ENCODE measurements at places on chromosomes 3 and 15.

DNA sequence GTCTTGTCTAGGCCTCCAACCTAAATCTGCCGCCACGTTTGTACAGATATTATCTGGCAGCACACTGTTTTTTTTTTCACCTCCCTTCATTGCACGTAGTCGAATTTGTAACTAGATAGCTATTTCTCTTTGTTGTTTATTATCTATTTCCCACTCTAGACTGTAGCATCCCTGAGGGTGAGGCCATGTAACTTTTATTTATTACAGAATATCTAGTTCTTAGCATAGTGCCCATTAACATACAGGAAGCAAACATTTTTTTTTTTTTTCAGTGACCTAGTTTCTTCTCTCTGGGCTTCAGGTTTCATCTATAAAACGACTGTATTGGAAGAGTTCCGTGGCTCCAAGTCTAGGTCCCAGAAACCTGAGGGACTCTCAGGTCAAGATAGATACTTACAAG lies 354.3 kb downstream of the FGF12 start:
- no peak for DNase-seq

DNA sequence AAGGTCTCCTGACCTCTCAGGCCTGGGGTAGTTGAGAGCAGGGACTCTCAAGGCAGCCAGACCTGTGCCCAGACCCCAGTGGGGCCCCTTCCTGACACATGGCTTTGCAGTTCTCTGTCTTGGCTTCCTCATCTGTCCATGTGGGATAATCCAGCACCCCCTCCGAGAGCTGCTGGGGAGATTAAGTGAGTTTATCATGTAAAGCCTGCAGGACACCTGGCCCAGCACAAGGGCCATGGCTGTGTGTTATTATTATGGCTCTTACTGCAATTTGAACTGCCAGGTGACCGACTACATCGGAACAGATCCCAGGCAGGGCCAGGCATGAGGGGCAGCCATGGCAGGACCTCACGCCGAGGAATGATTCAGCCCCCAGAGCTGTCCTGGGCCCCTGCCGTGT lies 12.6 kb downstream of the DUSP7 start:
- no peak for DNase-seq

GRCh38 chr3:11835028-11835639 lies 11.6 kb downstream of the TAMM41 start:
- no peak for DNase-seq

DNA sequence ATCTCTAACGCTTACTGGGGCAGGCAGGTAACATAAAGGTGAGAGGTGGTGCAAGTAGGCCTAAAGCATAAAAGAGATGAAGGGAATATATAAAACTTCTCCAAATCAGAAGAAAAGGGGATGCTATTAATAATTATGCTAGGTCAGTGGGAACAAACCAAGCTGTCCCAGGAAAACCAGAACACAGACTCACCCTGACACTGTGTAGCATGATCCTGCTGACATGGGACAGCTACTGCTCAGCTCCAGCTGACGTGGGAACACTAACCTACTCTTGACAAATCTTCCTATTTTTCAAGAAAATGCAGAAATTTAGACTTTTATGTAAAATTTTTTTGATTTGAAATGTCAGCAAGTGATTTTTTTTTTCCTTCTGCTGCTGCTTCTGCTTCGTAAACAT lies 203.5 kb downstream of the KCNMB2 start:
- no peak for DNase-seq

- DNase-seq: no peak
Observed at GRCh38 chr3:170496026-170496867, 77.6 kb downstream of the CLDN11 start.

DNA sequence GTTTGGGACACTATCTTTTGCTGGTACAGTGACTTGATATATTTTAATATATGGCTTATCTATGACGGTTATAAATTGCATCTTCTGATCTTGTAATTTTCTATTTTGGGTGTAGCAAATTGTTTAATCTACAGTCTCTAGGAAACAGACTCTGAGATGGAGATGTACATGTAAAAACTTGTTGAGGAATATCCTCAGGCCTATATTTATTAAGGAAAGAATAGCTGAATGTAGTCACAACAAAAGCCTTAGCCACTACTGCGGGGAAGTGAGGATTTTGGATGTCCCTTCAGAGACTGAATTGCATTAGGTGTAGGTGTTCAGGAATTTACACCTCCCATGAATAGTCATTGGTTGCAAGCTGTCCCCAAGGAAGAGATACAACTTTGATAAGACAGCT lies 13.8 kb upstream of the OR5K3 start:
- DNase-seq: no peak

DNA sequence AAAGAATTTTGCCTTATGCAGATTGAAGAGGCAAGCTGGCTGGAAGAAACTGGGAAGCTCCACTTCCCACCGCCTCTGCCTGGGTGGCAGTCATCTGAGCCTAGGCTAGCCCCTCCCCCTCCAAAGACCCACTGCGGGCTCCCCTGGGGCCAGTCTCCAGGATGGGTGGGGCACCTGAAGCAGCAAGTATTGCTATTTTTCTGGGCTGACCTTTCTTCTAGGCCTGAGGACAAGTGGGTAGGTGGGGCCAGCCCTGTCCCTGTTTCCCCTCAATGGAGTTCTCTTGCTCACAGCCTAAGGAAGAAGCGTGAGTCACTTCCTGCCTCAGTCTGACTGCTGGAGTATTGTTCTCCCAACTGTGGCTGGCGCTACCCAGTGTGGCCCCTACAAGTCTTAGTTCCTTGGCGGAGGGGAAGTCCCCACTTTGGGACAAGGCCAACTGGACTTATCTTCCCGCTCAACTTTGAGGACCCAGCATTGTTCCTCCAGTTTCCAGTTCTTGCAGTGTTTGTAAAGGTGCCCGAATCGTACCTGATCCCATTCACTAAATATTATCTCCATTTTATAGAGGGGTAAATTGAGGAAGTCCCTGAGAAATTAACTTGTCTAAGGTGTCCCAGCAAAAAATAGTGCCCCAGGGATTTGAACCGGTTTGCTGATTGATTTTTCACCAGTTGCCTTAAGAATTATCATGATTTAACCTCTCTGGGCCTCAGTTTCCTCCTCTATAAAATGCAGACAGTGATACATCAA lies 1.4 kb downstream of the FURIN start:
- peak; percentile 60 for DNase-seq

GRCh38 chr3:172749230-172749965 lies 1.1 kb upstream of the ECT2 start:
- DNase-seq: peak; percentile 7

DNA sequence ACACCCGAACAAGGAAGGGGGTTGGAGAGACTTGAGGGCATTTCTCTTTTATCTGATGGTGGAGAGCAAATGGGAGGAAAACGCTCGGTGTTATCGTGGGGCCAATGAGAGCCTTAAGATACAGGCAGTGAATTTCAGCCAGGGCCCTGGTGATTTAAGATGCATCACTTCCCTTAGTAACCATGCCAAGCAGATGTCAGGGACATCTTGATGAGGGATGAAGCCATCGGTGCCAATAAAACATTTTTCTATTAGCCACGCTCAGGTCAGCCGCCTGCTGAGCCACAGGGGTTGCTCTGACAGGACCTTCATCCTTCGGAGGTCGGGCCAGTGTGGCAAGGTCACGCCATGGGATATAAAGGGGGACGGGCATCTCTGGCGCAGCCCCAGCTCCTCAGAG lies 10.6 kb downstream of the IQSEC1 start:
- DNase-seq: no peak

DNA sequence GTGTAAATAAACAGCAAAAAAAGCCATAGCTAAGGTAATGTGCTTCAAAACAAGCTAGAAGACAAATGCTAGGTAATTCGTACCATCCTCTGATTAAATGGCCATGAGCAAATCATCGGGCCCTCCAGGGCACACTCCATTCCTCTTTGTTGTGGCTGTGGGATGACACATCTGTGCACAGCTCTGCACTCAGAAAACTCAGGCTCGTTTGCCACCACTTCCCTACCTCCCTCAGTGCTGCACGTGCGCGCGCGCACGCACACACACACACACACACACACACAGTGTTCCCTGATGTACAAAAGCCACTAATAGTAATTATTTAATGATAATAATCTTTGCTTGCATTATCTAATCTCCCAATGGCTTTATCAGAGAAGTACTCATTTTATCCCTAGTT lies 336.6 kb downstream of the FEZF2 start:
- no peak for DNase-seq

DNA sequence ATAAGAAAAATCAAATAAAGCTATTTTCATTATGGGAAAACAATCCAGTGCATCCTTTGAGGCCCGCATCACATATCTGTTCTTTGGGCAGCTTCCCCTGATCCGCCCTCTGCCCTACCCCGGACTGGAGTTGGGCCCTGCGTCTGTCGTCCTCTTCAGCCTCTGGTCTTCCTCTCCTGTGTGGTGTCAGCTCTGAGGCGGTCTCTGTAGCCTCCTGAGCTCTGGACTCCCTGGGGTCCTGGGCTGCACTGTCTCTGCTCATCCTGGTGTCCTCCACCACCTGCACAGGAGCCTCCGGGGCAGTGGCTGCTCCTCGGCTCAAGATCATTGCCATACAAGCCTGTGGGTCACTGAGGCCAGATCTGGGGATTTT lies 7.4 kb upstream of the SNX22 start:
- DNase-seq: no peak

GRCh38 chr15:77568973-77569728 lies 63.6 kb downstream of the LINGO1 start:
- DNase-seq: no peak

GRCh38 chr3:130760922-130761321 lies 14.3 kb upstream of the PIK3R4 start:
- no peak for DNase-seq

- no peak for DNase-seq
Observed at GRCh38 chr3:143298380-143298779, 178.8 kb downstream of the CHST2 start.

- no peak for DNase-seq
Observed at GRCh38 chr15:59406446-59406845, 31.5 kb upstream of the FAM81A start.

DNA sequence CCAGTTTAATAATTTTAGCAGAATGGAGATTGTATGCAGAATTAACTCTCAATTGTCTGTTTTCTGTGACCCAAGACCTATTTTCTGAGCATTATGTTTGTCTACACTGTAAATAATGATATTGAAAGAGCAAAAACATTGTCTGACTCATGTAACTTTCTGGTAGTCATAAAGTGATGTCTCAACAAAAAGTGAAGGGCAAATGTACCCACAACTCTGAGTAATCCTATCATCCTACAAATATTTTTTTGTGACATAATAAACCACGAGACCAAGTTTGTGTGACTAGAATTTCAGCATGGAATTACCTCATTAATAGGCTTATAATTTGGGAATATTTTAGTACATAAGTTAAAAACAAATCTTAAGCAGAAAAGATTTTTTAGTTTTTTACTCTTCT lies 15.4 kb upstream of the ABHD10 start:
- no peak for DNase-seq
